ENCODE measurements at places on chromosomes 5 and 9.

GRCh38 chr5:88967633-88968585, 84.9 kb upstream of the MEF2C start:
- no peak for DNase-seq

GRCh38 chr5:118379470-118379869, 608.9 kb downstream of the DTWD2 start:
- DNase-seq = no peak

DNA sequence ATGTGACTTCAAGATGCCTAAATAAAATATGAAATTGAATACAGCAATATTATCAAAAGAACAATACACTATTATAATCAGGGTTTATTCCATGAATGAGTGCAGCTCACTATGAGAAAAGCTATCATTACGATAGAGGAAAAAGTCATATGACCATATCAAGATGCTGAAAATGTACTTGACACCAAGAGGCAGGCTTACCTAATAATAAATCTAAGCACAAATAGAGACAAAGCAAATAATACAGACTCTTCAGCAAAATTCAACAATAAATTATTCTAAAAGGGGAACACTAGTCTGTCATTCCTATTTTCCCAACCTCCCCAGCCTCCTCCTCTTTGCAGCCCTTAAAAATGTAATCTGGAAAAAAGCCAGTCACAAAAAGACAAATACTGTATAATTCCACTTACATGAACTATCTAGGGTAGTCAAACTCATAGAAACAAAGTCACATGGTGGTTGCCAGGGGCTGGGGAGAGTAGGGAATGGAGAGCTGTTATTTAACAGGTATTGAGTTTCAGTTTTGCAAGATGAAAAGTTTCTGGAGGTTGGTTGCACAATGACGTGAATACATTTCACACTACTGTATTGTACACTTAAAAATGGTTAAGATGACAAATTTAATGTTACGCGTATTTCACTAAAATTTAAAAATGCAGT, 148.4 kb downstream of the NFIB start:
- DNase-seq = no peak

DNA sequence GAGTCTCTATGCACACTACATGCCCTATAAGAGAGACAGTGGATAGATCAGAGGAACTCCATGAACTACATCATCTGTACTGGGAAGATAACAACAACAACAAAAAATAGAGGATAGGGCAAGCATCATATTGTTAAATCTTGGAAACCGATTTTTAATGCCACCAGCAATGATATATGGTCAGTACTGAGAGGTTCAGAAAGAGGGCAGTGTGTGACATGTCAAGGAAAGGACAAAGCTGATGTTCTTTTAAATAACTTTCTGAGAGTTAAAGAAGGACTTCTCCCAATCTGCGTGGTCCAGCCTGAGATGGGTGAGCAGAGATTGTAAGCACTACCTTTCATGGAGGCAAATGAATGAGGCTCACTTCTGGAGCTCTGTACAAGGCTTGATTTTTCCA, 62.0 kb upstream of the PHF24 start:
- no peak for DNase-seq

- DNase-seq = no peak
Observed at GRCh38 chr9:127293328-127293727, 28.8 kb downstream of the GARNL3 start.

GRCh38 chr9:114869845-114870244, 60.5 kb downstream of the TNFSF8 start:
- no peak for DNase-seq

DNA sequence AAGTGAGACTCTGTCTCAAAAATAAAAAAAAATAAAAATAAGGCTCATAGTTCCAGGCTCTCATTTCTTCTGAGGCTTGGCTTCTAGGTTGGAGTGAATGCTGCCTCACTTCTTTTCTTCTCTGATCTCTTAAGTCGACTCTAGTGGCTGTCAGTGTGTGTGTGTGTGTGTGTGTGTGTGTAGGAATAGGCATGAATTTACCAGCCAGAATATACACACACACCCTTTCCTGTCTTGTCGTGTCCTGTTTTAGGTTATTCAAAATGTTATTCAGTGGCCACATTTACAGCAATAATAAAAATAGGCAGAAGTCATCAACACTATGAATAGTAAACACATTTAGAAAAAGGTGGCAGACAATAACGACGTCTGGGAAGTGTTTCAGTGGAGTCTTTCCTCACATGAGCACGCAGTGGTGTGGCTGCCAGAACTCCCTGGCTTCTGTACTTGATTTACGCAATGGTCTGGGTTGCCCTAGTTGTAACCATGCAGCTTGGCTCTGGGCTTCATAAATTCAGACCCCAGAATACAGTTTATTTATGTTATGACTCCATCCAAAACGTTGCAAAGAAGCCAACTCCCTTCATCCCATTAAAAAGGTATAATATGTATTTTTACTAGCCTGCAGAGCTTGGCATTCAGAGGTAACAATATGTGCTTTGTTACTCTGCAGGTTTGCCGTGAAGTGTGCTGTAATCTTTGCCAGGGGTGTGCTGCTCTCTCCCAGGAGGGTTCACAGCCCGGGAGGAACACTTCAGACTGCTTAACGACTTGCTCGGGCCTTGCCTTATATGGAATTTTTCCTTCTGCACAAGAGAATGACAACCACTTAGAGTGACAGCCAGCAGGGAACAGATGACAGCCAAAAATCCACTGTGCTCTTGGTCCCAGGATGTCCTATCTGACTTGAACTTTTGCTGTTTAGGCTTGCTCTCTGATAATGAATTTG, 34.4 kb upstream of the PALM2AKAP2 start:
- peak; percentile 41 for DNase-seq

DNA sequence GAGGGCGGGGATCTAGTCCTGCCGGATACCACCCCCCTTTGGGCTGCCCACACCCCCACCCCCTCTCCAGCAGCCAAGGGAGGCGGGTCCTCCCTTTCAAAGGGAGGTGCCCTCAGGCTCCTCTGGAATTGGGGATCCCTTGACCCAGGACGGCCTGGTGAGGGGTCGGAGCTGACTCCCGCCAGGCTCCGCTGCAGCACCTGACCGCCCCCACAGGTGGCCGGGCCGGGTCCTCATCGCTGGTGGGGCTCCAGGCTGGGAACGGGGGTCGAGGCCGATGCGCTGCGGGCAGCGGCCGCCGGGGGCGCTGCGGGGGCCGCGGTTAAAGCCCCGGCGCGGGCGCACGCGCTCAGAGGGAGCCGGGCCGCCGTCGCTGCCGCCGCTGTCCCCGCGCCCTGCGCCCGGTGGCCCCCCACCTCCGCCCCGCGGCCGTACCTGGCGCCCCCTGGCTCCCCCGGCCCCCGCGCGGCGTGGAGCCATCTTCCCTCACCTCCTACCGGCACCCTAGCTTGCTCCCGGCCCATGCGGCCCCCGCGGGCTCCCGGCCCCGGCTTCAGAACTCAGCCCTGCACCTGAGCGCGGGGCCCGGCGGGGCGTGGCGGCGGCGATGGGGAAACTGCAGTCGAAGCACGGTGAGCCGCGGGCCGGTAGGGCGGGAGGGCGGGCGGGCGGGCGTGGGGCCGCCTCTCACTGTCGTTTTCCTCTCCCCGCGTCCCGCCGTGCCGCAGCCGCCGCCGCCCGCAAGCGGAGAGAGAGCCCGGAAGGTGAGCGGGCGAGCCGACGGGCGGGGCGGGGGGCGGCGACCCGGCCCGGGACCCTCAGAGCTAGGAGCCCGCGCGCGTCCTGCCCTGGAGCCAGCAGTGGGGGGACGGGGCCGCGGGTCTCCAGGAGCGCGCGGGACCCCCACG, at the start of gene NKD2:
Gene NKD2 (plus strand): TSS at position 352 of the 908 bp plus-strand sequence. CDS start 256 bp downstream, at position 608.
- peak; percentile 79 for DNase-seq

GRCh38 chr5:30446456-30446855, 747.0 kb upstream of the CDH6 start:
- no peak for DNase-seq

- DNase-seq = no peak
Observed at GRCh38 chr5:39486361-39486760, 61.6 kb upstream of the DAB2 start.

- DNase-seq = no peak
Observed at GRCh38 chr9:34443533-34443932, 14.8 kb downstream of the FAM219A start.

- no peak for DNase-seq
Observed at GRCh38 chr5:75711151-75711550, 6.1 kb downstream of the POC5 start.

GRCh38 chr9:111828193-111828592, 33.5 kb upstream of the SHOC1 start:
- no peak for DNase-seq

DNA sequence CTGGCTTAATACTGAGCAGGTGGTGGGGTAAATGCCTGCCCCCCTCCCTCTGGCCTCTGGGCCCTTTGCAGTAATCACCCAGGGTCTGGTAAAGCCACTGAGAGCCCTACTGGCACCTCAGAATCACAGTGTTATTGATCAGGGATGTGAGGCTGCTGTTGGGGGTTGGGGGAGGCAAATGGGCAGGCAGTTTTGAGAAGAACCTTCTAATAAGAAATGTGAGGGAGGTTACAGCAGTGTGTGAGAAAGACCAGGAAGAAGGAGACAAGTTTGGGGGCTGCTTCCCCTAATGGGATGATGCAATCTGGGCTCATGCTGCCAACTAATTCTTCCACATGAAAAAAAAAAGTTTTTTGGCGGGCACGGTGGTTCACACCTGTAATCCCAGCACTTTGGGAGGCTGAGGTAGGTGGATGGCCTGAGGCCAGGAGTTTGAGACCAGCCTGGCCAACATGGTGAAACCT, 3.1 kb upstream of the B4GALT7 start:
- no peak for DNase-seq

DNA sequence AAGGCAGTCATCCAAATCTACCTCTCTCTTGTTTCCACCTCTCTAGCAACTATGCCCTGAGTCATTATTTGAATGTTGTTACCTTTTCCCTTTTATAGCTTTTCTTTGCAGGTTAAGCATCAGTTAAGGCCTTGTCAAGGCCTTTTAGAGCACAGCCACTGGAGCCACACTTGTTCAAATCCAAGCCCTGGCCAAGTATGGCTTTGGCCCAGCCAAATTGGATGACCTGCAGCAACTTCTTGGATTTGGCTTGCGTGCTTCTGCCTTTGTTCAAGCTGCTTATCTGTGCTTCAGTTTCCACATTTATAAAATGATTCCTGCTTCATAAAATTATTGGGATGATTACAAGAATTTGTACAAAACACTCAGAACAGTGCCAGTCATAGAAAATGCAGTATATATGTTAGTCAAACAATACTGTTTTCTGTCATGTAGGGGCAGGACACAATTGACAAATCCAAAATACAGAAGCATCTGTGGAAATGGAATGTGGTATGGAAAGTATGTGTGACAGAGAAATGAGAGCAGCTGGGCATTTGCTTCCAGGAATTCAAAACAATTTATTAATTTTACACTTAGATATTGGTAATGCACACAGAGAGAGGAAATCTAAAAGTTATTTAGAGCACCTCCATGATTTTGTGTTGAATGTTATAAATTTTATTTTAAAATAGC, 17.9 kb upstream of the RLN1 start:
- no peak for DNase-seq

- DNase-seq = peak; percentile 21
Observed at GRCh38 chr9:15104826-15105420, 194.7 kb upstream of the FREM1 start.

DNA sequence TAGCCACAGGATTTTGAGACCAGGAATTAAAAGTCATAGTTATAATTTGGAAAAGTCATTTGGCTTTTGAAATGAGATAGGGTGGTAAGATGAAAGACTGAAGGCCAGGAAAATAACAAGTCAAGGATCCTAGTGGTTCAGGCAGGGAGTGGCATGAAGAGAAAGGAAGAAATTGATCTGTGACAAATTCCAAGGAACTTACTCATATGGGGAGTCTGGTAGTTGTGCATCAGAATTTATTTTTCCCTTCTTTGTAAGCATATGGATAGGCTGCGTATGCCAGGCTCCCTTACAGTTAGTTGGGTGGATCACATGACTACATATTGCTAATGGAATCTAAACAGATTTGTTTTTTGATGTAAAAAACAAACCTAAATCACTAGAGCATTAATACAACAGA, 21.0 kb downstream of the ISL1 start:
- no peak for DNase-seq

DNA sequence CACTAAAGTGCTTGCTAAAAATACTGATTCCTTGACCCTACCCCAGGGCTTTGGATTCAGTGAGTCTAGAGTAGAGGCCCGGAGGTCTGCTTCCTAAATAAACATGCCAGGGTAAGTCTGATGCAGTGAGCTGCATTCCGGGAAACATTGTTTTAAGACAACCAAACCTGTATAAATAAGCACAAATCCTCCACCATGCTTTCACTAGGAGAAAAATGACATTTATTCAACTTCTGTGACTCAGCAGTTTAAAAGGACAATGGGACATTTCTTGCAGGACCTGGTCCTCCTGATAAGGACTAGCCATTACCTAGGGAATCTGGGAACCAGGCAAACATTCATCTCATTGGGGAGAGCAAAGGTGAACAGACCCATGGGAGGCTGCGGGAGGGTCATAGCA, 335.3 kb downstream of the MLLT3 start:
- no peak for DNase-seq

- no peak for DNase-seq
Observed at GRCh38 chr5:73823508-73823925, 197.5 kb downstream of the ARHGEF28 start.

GRCh38 chr5:128192368-128192767, 108.8 kb downstream of the SLC12A2 start:
- no peak for DNase-seq

DNA sequence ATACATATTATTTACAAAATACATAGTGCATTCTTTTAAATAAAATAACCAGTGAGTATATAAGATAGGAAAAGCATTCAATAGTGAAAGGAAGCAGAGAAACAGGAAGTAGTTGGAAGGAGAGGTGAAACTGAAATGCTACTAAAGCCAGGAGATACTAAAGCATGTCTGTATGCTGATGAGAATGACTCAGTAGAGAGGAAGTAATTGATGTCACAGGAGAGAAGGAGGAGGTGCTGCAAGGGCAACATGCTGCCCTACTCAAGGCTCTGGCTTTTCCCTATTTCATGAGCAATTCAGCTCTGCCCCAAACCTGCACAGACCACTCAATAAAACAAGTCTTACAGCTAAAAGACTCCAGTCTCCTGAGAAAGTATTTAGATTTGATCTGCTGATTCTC, 108.5 kb upstream of the TXNDC8 start:
- DNase-seq = no peak

GRCh38 chr9:107547772-107548297, 58.3 kb upstream of the KLF4 start:
- DNase-seq = no peak

DNA sequence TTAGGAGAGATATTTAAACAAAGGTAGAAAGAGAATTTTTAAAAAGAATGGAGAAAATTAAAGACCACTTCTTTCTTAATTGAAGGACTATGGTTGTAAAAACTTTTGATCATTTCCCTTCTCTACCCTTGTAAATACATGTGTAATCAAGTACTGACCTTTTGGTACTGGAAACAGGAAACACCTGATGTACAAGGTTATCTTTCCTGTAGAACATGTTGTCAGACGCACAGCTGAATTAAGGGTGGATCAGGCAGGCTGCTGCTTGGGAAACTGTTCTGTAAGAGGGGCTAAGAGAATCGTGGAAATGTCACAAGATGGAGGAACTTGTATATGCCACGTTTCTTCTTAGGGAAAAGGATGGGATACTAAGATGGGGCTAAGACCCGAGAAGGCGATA, 341.6 kb downstream of the ZNF608 start:
- no peak for DNase-seq
